Activated effector memory CD4-positive, alpha-beta T cell treated with Interleukin-2 at 50 U/mL for 16 hours (primary cell): ENCODE measurements at places on chromosomes 4 and X.
A peak's percentile ranks its signal among the peaks of the same experiment; 100 is the strongest.

DNA sequence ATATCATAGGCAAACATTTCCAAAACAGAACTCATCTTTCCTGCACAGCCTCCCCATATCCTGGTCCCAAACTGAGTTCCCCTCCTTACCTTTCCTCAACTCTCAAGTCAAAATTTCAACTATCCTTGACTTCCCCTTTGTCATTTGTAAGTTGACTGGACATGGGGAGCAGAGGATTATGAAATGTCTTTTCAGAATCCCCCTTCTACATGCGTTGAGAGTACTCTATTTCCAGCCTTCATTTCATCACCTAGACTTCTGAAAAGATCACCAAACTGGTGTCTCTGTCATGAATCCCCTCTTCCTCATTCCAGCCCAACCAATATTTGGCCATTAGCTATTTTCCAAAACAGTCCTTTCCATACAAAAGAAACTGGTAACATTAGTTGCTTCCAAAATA lies 95.2 kb downstream of the SYNPO2 start:
- no peak for DNase-seq

DNA sequence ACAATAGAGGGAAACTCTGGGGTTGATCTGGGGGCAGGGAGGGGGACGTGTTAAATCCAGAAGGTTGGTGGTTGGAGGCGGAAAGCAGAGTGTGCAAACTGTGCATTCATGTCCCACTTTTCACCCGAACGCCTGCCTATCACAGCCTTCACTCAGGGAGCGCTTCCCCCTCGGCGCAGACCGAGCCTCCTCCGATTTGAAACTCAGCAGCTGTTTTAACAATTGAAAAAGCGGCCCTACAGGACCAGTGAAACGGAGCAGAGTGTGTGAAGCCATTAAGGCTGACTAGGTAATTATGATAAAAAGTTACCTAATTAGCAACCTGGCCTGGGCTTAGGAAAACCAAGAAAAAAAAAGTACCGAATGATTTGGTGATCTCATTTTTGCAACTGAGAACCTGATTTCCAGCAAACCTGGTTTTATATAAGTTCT lies 685 bp upstream of the NDNF start:
- no peak for DNase-seq

DNA sequence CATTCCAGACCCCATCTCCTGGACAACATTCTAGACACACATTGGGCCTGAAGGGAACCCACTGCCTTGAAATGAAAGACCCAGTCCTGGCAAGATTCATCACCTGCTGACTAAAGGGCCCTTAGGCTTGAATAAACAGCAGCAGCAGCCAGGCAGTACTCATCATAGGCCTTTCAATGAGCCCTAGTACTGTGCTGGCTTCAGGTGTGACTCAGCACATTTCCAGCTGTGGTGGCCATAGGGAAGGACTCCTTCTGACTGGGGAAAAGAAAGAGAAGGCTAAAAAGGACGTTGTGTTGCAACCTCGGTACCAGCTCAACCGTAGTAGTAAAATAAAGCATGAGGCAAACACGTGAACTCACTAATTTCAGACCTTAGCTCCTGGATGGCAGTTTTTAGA lies 344.0 kb downstream of the ACTRT1 start:
- DNase-seq, result no peak

DNA sequence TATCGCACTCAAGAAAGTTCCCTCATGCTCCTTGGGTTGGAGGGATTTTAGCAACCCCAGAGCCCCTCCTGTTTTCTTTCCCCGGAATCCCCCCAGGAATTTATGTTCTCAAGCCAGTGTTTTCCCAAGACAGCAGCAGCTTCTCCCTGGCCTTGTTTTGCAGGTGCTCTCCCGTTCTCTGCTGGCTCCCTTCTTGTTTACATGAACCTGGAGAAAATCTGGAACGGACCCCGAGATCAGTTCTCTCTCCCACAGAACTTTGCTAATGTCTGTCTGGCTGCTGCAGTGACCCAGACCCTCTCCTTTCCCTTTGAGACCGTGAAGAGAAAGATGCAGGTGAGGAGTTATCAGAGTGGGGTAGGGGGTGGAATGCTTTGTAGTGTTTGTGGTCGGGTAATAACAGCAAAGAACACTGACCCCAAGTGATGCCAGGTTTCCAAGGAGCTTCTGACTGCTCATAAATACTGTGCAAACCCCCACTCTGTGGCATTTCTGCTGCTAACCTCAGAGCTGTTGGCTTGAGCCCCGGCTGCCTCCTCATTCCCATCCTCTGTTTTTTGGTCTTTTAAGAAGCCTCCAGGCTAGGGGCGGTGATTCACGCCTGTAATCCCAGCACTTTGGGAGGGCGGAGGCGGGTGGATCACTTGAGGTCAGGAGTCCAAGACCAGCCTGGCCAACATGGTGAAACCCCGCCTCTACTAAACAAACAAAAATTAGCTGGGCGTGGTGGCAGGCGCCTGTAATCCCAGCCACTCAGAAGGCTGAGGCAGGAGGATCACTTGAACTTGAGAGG lies 11.1 kb downstream of the SLC25A43 start:
- no peak for DNase-seq

DNA sequence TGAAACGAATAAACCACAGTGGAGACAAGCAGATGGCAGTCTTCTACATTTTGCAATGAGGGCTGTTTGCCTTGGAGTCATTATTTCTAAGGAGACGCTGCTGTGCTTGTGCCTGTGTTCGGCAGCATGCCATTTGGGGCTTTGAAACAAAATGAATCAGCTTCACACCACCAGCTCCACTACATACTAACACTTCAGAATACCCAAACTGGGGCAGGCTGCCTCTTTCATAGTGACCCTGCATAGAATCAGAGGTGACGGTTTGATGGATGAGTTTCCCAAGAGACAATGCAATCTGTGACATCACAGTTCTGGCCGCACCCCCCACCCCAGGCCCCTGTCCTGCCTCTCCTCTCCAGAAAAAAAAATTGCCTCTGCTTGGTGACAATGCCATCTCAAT lies 57.1 kb upstream of the MID1 start:
- no peak for DNase-seq

DNA sequence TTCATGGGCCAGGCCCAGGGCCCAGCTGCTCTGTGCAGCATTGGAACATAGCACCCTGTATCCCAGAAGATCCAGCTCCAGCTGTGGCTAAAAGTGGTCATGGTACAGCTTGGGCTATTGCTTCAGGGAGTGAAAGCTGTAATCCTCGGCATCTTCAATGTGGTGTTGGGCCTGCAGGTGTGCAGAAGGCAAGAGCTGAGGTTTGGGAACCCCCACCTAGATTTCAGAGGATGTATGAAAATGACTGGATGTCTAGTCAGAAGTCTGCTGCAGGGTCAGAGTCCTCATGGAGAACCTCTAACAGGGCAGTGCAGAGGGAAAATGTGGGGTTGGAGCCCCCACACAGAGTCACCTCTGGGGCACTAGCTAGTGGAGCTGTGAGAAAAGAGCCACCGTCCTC lies 341.7 kb downstream of the PPP3CA start:
- no peak for DNase-seq

DNA sequence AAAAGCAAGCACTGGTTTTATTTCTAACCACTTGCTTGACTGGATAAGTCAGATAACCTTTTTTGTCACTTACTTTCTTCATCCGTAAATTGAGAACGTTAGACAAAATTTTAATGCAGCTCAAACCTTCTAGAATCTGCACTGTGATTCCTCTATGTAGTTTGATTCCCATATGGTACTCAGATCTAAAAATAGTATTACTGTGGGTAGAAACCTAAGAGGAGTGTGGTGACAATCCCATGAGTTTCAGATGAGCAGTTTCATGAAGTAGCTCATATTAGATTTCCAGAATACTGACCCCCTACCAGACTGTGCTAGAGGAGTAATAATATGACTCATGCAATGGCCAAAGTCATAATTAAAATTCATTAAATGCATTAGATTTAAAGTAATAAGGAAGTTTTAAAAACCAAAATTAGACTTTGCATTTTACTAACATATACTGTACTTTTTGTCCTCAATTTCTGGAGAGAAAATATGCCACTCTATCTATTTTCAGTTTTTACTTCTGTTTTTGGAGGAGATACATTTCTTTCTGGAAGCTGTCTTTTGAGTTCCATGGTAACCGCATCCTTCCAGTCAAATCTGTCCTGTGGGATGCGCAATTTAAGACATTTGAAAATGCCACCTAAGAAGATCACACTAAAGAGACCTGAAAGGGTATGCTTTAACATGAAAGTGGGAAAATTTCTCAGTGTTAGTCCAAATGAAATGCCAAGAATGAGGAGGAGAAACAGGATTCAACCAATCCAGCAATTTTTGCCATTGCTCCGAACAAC lies 64.1 kb upstream of the GPM6A start:
- DNase-seq, result no peak

DNA sequence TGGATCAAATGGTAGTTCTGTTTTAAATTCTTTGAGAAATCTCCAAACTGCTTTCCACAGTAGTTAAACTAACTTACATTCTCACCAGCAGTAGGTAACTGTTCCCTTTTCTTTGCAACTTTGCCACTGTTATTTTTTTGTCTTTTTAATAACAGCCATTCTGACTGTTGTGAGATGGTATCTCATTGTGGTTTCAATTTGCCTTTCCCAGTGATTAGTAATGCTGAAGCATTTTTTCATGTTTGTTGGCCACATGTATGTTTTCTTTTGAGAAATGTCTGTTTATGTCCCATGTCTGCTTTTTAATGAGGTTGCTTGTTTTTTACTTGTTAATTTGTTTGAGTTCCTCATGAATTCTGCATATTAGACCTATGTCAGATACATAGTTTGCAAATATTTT lies 198.8 kb downstream of the RAB28 start:
- no peak for DNase-seq

GRCh38 chrX:69748055-69748454 lies 132.1 kb downstream of the EDA start:
- no peak for DNase-seq

GRCh38 chr4:106775636-106776035 lies 260.5 kb downstream of the DKK2 start:
- DNase-seq, result no peak

GRCh38 chr4:4362991-4363697 lies 23.8 kb upstream of the NSG1 start:
- no peak for DNase-seq

- DNase-seq, result no peak
Measured at GRCh38 chrX:49995795-49996455, 73.5 kb downstream of the CLCN5 start.

DNA sequence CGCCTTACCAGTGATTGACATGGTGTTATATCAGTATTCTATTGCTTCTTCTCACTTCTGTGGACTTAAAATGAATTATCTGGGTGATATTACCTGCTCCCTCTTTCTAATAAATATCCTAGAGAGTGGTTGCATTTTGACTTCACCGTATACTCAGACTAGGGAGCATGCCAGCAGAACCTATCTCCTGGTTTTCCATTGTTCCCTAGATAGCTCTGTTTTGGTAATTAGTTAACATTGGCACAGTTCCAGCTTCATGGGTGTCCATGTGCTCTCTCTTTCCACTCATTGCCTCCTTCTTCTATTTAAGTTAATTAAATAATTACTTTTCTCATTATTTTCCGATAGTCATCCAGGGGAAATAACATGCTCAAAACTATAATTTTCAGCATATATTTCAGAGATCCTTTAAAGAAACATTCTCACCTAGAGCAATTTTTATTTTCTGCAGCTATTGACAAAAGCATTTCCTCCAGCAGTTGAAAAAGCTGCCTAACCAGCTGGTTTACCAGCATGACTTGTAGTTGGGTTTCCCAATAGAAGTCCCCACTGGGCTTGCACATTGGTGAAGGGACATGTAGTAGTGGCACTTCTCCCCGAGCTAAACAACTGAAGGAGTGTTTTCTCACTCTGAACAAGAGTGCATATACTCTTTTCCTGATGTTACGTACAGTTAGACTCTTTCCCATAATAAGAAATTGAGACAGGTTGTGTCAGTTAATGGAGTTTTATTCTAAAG lies 27.9 kb upstream of the PAPSS1 start:
- no peak for DNase-seq

DNA sequence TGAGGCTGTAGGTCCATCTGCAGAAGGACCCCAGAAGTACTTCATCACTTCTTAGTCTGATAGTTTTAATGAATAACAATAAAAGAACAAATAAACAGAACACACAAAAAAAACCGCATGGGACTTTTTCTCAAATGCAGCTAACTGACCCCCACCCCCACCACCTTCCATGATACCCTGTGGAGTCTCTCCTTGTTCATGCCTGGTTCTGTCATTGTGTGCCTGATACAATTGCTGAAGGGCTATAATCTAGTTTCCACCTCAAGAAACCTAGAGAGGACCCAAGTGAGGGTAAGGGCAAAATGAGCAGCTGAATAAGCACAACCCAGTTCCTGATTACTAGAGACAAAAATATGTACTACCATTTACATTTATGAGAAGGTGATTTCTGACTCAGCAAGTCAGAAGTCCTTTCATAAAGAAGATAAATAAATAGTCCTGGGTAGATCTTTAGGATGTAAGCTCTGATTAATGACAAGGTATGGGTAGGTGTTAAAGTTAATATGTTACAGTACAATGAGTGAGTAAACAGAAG lies 155.1 kb downstream of the TMA16 start:
- no peak for DNase-seq

DNA sequence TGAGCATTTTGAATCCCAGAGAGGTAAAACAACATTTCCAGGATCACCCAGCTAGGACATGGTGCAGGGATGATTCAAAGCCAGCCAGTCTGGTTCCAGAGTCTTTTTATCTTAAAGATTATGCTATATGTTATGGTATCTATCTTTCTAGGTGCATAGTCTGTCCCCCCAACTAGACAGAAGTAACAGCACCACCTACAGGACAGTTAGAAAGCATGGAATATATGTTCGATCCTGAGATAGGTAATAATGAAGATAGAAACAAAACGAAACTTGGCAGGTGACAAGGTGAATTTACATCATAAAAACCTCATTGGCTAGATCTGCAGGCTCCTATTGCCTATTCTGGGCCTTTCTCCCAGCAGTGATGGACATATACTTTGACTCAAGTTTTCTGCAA lies 723.2 kb downstream of the SMARCA1 start:
- DNase-seq, result no peak

DNA sequence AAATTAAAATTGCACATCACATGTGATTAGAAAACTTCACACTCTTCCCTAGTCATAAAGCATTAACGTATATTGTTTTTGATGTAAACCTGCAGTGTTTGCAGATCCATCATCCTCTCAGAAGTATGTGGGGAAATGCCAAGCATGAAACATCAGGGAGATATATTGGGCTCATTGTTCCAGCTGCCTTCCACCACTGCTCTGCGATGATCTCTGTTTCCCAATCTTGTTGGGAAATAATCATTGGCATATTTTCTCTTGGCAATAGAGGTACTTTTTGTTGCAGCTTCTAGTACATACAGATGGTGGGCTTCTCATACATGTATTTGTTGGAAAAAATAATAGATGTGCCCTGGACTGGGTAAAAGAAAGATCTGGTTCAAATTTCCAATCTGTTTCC lies 466.3 kb upstream of the HS3ST1 start:
- DNase-seq, result no peak

DNA sequence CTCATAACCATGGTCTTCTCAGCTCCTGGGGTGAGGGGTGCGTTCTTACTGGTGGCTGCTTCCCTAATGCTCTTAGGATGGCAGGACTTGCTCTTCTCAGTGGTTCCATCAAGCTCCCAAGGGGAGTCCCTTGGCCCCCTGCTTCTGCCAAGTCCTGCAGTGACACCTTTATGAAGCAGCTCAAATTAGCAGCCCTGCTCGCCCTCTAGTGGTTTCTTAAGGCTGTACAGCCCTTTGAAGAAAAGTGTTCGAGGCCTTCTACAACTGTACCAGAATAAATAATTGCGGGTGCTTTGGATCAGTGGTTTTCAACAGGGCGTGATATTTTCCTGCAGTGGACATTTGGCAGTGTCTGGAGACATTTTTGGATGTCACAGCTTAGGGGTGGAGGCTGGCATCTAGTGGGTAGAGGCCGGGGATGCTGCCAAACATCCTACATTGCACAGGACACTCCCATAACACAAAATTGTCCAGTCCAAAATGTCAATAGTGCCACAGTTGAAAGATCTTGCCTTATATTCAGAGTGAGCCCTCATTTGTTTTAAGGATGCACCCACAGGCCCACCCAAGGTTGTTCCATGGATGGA lies 204.7 kb upstream of the S100G start:
- DNase-seq, result peak; percentile 3
